ENCODE measurements at places on chromosomes 5 and 9. TPM values are rescaled to one million over a fixed set of nuclear protein-coding genes. Genes with fewer than 3 reads are reported as not detected.

The OR1J2 gene
- not detected for total RNA-seq

The ENTR1 gene
- 23.3 TPM for total RNA-seq

The GABBR2 gene
- total RNA-seq = 0.30 TPM

The RNF208 gene
- total RNA-seq = 24.8 TPM

The AK8 gene
- total RNA-seq = 0.22 TPM

The ANP32B gene
- 47.0 TPM for total RNA-seq

The PCDHGA12 gene
- total RNA-seq = 4.9 TPM

The TLX3 gene
- total RNA-seq = not detected

The GNPDA1 gene
- total RNA-seq = 22.7 TPM

The PCDHA1 gene
- total RNA-seq = not detected

The ADGRD2 gene
- total RNA-seq = not detected
